ENCODE measurements at places on chromosomes 6 and 20.

DNA sequence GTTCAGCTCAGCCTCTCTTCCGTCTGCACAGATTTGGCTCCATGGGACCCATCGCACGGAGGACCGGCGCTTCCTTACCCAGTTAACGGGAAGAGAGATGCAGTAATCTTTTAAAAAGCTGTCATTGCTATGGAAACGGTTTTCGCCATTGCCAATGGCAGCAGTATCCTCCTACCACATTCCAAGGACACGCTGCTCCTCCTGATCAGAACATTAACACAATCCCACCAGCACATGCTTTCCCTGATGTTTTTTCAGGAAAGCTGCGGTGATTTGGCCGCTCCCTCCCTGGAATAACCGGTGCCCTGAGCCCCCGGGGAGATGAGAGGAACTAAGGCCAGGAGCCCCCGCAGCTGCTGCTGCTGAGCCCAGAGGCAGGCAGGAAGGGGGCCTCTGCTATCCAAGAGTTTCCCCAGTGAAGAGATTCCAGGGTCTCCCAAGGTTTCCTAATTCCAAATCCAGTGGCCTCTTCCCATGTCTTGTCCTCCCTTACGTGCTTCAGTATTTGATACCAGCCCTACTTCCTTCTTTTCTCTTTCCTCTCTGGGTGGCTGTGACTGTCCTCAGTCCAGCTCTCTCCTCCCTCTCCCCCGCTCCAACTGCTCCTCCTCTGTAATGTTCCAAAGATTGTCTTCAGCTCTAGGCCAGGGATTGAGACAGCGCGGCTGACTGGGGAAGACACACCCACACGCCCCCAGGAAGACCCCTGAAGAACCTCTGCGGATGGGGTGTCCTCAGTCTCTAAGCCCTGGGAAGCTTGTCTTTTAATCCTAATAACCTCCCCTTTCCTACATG, 2.6 kb downstream of the BNIP5 start:
- DNase-seq: no peak

- DNase-seq: no peak
Measured at GRCh38 chr6:112179631-112180030, 74.7 kb downstream of the LAMA4 start.

DNA sequence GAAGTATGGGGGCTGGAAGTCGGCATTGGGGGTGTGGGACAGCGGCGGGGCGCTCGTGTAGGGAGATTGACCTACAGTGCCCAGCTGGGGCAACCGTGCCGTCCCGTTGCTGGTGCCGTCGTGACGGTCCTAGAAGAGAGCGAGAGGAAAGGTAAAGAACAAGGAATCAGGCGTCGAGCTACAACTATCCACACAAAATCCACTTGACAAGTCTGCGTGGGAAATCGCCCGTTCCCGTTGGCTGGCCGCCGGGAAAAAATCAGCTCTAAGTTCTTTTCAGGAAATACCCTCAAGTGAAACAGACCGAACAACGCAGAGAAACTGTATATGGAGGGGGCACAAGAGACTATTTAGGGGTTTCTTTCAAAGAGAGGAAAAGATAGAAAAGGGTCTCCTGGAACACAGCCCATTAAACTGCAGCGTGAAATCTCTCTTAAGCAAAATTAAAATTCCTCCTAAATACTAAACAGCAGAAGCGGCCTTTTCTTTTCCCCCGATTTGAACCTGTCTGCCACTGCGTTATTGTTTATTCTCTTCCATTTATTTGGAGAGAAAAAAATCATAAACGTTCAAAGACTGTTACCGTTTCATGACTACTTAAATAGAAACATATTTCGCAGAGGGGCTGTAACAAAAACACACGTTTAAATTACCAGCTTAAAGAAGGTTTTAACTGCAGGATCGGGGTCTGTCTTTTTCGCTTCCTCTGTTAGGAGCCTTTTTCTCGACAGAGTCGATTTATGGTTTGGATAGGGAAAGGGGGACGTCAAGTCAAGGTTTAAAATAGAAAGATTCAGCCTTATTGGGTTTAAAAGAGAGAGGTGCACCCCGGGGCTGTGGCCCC, 4.4 kb downstream of the TFAP2A start:
- DNase-seq: no peak

DNA sequence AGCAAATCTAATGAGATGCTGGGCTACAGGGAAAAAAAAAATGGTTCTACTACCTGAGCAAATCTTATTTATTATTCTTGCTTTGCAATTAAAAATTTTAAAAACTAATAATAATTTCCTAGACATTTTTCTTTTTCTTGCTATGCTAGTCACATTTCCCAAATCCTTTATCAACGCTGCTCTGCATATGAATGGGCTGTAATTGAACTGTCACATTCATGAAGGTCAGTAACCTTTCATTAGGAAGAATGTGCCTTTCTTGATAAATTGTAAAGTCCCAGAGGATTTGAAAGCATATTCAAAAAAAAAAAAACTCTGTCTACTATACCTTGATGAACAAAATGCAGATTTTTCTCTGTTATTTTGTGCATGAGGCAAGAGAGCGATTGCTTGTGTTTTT, 538.7 kb upstream of the ID4 start:
- DNase-seq: no peak

GRCh38 chr6:36955671-36956445, 1.3 kb downstream of the PI16 start:
- no peak for DNase-seq

- no peak for DNase-seq
Measured at GRCh38 chr20:3406481-3407039, 909 bp downstream of the DNAAF9 start.

- DNase-seq: no peak
Measured at GRCh38 chr6:10970731-10971130, 73.4 kb downstream of the ELOVL2 start.

- no peak for DNase-seq
Measured at GRCh38 chr6:30871592-30872183, 12.6 kb upstream of the DDR1 start.

DNA sequence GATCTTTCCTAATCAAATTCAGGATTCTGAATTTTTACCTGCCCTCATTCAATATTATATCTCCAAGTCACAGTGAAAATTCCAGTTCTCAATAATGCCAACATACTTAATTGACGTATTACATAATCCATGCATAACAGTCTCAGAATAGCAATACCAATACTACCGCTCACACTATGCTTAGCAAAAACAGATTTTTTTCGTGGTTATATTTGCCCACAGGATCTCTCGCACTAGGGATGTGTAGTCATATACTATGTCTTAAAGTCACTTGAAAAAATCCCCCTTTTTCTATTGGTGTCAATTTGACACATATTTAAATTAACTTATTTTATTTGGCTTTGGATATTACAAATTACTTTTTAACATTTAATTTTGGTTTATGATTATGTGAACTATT, 323.1 kb upstream of the SLC35B3 start:
- DNase-seq: no peak

DNA sequence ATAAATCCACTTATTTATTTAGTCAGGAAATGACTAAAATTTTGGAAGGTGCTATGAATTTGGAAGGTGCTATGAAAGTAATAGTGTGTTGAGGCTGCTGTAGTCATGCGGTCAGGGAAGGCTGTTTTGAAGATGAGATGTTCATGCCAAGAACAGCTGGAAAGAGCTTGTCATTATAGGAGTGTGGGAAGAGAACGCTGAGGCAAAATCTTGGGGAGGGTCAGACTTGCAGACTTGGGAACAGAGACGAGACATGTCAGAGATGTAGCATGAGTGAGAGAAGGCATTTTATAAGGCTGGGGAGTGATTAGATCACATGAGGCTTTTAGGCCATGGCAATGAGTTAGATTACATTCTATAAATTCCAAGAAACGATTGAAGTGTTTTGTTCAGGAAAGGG, 124.0 kb upstream of the B3GAT2 start:
- DNase-seq: no peak

DNA sequence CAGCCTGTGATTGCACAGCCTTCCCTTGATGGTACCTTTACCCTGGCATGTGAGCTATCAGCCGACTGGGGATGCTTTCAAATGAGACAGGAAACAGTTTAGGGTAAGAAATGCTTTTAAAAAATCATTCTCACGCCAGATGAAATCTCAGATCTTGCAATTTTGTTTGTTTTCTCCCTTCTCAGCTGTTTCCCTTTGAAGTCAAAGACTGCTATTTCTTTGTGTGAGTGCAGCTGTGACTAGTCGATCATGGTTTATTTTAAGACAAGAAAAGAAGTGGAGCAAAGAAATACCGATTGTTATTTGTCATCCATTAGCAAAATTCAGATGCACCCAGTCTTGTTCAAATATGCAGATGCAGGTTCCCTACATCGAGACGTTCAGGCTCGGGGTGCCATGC, 489.7 kb downstream of the QKI start:
- no peak for DNase-seq

GRCh38 chr6:10521104-10521808, at the start of gene GCNT2:
GCNT2 (plus strand) TSS chr6:10521351; CDS start chr6:10528912, 7,561 bp downstream.
- DNase-seq: no peak

GRCh38 chr20:32158351-32158750, 48.8 kb downstream of the TM9SF4 start:
- no peak for DNase-seq

DNA sequence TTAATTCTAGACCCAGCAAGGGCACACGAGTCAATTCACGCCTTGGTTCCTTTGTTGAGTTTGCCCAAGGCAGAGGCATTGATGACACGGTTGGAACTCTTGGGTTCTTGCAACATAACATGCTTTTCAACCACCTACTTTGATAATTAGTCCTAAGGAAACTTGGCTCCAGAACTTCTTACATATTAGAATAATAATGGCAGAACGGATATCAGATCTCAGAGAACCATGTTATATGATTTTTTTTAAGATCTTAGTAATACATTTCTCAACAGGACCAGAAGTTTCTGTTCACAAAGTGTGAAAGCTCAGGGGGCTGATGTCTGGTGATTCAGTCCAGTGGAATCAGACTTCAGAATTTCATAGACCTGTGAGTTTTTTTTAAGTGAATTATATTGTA, 19.2 kb downstream of the SPTLC3 start:
- no peak for DNase-seq

DNA sequence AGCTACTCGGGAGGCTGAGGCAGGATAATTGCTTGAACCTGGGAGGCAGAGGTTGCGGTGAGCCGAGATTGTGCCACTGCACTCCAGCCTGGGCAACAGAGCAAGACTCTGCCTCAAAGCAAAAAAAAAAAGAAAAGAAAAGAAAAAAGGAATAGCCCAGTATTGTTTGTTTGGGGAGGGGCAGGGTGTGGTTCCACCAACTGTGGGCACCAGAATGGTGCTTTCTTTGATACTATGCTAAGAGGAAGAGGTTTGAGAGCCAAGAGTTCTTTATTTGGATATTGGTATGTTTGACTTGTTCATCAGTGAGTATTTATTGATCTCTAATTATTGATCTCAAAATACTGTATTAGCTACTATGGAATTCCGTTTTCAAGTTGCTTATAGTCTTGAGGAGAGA, 72.3 kb downstream of the CEP57L1 start:
- DNase-seq: no peak

DNA sequence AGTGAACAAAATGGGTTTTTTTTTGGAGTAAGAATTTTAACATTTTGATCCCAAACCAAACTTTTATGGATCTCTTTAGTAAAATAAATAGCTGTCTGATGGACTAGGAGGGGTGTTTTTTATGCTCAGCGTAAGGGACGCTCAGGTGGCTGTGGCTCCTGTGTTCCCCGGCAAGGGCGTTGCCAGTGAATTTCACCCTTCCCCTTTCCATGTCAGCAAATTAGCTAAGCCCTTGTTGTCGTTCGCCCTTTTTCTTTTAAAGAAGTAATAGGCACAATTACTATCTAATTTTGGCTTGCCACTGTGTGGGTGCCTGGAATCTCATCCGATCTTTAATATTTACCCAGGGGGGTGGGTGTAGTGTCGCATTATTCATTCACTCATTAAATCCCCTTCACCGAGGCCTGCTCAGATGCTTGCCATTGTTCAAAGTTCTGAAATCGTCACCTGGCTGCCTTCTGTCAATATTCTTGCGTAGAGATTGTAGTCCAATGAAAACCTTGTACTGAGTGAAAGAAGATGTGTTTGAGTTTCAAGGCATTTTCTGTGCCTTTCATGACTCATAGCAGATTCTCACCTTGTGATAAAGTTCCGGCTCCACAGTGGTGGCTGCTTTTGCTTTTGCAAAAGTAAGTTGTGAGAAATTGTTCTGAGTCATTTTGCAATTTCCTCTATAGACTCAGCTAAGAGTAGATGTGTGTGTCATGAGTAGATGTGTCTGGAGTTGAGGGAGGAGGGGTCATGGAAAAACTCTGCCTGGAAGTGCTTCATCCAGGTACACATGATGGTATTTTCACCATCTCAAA, 40.0 kb upstream of the CLDN20 start:
- peak; percentile 52 for DNase-seq

DNA sequence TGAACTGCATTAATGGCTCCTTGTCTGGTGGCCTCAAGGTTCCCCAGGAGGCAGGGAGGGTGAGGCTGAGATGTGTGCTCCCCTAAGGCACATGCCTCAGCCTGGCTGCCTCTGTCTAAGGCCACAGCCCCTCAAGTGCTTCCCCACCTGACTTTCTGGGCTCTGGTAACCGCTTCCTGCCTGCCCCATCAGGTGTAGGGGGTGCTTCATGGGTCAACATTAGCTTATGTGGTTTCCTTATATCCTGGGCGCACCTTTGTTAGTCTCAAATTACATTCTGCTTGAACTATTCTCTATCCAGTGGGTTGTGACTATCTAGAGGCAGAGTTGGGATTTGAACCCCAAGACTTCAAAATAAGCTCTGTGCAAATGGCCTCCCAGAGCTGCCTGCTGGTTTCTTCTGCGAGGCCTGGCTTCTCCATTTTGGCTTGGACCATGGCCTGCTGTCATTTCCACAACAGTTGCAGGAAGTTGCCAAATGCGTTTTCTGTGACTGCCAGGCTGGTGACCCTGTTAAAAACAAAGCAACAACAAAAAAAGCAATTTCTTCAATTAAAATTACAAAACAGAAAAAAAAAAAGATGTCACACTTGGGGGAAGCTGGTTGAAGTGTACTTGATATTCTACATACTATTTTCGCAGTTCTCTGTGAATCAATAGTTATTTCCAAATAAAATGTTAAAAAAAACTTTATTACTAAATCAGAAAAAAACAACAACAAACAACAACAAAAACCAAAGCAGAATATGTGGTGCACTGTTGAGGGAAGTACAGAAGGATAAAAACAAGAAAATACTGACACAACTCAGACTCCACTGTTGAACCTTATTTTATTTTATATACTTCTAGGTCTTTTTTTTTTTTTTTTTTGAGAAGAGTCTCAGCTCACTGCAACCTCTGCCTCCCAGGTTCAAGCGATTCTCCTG, 20.0 kb upstream of the ZNFX1 start:
- DNase-seq: no peak

- no peak for DNase-seq
Measured at GRCh38 chr20:59135093-59135492, 28.5 kb upstream of the ZNF831 start.

GRCh38 chr20:62838128-62838891, 21.5 kb downstream of the COL9A3 start:
- DNase-seq: no peak

- peak; percentile 15 for DNase-seq
Measured at GRCh38 chr6:33620158-33620855, 815 bp upstream of the ITPR3 start.

- DNase-seq: no peak
Measured at GRCh38 chr6:135540207-135540840, 42.8 kb upstream of the AHI1 start.

All from fibroblast of skin of left biceps (primary cell).